ENCODE measurements at places on chromosomes 16 and 17. TPM values are rescaled to one million over a fixed set of nuclear protein-coding genes. Genes with fewer than 3 reads are reported as not detected.

- DNase-seq = no peak
Observed at GRCh38 chr17:78407387-78408000, 29.0 kb downstream of the PGS1 start.

GRCh38 chr16:51134269-51134812 is 16.7 kb downstream of the SALL1 start:
- no peak for DNase-seq

DNA sequence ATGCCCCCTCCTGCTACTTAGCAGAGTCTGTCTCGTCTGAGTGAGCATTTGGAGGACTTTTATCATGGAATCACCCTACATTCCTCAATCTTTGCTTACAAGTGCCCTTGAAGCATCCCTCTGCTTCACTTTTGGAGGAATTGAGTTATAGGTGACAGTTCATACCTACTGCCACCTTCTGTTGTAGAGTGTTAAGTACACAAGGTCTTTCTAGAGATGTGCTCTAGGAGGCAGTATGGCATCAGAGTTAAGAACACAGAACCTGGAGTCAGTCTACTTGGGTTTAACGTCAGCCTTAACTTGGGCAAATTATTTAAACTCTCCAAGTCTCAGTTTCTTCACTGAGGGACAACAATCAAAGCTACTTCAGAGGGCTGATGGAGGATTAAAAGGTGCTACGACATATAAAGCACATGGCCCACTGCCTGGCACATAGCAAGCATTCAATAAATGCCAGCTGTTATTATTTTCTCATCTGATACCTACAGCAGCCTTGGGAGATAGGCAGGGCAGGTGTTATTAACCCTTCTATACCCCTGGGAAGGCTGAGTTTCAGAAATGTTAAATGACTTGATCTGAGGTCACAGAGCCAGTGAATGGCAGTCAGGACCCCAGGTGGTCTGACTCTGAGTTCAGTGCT is 62.2 kb downstream of the UTP18 start:
- DNase-seq = no peak

- no peak for DNase-seq
Observed at GRCh38 chr17:7250695-7251627, 573 bp downstream of the CTDNEP1 start.

Gene KRTAP1-5
- total RNA-seq = not detected

Gene SCARF1
- 2.5 TPM for total RNA-seq
